ENCODE measurements at places on chromosomes 2 and 18. TPM values are rescaled to one million over a fixed set of nuclear protein-coding genes. Genes with fewer than 3 reads are reported as not detected.

C2orf78 gene
- total RNA-seq = not detected

SCN3A gene
- not detected for total RNA-seq

RAPGEF4 gene
- 0.45 TPM for total RNA-seq

PCGF1 gene
- 35.7 TPM for total RNA-seq

SERPINB8 gene
- 10.7 TPM for total RNA-seq

REEP1 gene
- 0.89 TPM for total RNA-seq

AMER3 gene
- not detected for total RNA-seq

COL4A3 gene
- total RNA-seq = 0.90 TPM

ITGA6 gene
- 55.3 TPM for total RNA-seq

RAB27B gene
- 11.2 TPM for total RNA-seq

PLGLB1 gene
- 0.66 TPM for total RNA-seq

UGT1A4 gene
- 0.07 TPM for total RNA-seq

LRRTM1 gene
- total RNA-seq = not detected

CD8B2 gene
- not detected for total RNA-seq

TDRD15 gene
- total RNA-seq = not detected

PRSS56 gene
- 0.12 TPM for total RNA-seq

LRRC30 gene
- total RNA-seq = not detected

TSHZ1 gene
- 6.6 TPM for total RNA-seq

RSAD2 gene
- total RNA-seq = 0.19 TPM

MC5R gene
- not detected for total RNA-seq

LCT gene
- total RNA-seq = 0.04 TPM

QPCT gene
- total RNA-seq = 22.8 TPM

SALL3 gene
- total RNA-seq = not detected

RRM2 gene
- total RNA-seq = 244 TPM

TSGA10 gene
- 3.7 TPM for total RNA-seq

UGT1A8 gene
- total RNA-seq = 0.06 TPM

CACNB4 gene
- 0.19 TPM for total RNA-seq

SNTG2 gene
- total RNA-seq = not detected

PTH2R gene
- total RNA-seq = not detected

HRH4 gene
- total RNA-seq = not detected

TSPYL6 gene
- not detected for total RNA-seq

CKAP2L gene
- 12.4 TPM for total RNA-seq

TMEM169 gene
- 0.33 TPM for total RNA-seq

LINC00305 gene
- not detected for total RNA-seq

HOXD4 gene
- 0.38 TPM for total RNA-seq

CIDEA gene
- not detected for total RNA-seq
